DND-41 (cell line): ENCODE measurements at places on chromosomes 13 and 19.

- no peak for DNase-seq
Observed at GRCh38 chr13:31207661-31208552, 8.1 kb downstream of the B3GLCT start.

GRCh38 chr13:108786456-108787200 lies 157.2 kb downstream of the MYO16 start:
- no peak for DNase-seq

- no peak for DNase-seq
Observed at GRCh38 chr13:47233734-47234133, 336.9 kb upstream of the HTR2A start.

- DNase-seq: no peak
Observed at GRCh38 chr13:97253581-97254293, 31.6 kb downstream of the MBNL2 start.

GRCh38 chr13:51675385-51675784 lies 91.1 kb downstream of the WDFY2 start:
- DNase-seq: no peak

DNA sequence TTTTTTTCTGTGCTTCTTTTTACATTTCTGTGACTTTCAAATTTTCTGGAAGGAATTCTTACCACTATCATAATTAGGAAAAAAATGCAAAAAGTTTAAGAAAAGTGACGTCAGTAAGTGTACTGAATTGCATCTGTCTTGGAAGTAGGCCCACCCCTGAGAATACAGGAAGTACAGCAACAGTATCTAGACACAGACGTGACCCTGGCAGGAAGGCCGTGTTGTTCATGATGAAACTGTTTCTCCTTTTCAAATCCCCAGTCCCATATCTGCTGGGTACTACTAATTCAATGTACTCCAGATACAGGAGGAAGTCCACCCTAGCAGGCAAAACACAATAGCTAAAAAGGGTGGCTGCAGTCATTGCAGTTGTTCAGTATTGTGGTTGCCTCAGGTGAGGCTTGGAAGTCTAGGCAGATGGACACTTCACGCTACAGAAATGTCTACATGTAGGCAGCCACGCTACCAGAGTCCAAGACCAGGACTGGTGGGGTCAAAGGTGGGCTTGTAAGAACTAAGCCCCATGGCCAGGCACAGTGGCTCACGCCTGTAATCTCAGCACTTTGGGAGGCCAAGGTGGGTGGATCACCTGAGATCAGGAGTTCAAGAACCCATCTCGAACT lies 49.6 kb upstream of the MED4 start:
- DNase-seq: no peak

- DNase-seq: peak; percentile 78
Observed at GRCh38 chr19:47247308-47247990, 8.9 kb upstream of the CCDC9 start.

DNA sequence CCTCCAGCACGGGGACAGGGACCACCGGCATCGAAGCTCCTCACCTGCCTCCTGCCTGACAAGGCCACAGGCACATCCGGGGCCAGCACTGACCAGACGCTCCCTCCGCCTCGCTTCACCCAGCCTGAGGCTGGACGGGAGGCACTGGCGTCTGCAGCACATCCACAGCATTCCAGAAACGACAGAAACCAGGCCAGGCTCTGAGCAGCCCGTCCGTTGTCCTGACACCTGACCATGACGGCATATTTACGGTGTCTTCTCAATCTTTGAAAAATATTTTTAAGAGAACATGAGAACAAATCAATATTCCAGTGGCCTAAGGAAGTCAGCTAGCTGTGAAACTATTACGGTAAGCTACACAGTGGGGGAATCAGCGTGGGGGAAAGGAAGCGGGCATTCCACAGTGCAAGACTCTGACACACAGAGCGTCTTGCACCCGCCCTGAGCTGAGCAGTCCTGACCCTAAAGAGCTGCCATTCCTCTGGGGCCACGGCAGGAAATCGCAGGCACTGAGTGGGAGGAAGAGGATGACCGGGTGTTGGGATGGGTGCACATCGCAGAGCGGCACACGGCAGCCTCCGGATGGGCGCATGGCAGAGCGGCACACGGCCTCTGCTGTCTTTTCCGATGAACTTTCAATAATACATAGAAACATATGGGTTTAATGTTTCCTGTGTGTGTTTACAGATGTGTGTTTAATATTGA lies 26.8 kb downstream of the RASA3 start:
- no peak for DNase-seq

DNA sequence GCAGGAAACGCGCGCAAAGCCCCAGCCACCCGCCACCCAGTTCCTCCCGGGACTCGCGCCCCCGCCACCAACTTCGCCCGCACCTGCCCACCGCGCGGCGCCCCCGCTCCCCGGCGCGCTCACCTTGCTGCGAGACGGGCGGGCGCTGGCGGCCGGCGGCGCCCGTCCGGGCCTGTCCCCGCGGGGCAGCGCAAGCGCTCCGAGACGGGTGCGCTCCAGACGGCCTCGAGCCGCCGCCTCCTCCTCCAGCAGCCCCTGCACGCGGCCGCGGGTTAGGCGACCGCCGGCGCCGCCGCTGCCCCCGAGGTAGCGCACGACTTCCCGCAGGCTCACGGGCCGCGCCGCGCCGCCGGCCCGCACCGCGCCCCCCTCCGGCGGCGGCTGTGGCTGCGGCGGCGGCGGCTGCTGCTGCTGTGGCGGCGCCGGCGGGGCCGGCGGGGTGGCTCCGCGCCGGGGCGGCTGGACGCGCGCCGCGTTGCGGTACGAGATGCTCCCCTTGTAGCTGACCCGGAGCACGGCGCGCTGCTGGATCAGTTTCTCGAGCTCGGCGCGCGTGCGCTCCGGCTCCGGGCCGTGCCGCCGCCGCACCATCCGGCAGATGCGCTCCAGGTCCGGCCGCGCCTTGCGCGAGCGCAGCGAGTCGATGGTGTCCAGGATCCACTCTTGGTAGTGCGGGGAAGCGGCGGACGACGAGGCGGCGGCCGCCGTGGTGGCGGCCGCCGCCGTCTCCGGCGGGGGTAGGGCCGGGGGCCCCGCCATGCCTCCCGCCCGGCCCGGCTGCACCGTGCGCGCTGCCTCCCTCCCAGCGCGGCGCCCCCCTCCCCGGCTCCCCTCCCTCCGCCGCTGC lies 666 bp downstream of the SAMD1 start:
- DNase-seq: peak; percentile 61

- no peak for DNase-seq
Observed at GRCh38 chr19:591099-591958, 1.6 kb downstream of the HCN2 start.

DNA sequence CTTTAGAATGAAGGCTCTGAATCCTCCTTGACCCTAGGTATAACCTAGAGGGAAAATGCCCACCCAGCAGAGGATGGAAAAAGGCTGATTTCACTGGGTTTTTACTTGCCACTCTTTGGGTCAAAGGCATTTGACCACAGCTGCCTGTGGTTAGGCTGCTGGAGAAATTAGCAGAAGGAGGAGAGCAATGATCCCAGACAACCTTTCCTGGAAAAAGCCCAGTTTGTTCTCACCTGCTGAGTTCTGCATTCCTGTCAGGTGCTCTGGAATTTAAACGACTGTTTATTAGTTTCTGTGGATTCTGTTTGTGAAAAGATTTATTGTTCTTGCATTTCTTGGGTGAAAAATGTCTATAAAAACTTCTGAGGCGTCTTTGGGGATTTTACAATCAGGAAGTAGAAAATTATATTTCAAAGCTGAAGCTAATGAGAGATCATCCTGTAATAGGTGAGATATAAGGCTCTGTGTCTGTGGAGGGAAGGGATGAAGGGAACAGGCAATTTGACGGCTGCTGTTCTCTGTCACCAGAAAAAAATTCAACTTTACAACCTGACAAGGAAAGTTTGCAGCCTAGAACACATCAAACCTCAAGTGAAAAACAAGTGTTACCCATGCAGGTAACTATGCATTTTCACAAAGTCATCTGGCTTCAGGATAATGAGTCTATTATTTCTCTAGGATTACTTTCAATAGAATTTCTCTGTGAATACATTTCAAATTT lies 519.7 kb downstream of the DIAPH3 start:
- no peak for DNase-seq

GRCh38 chr19:1653300-1653628 lies 849 bp upstream of the TCF3 start:
- DNase-seq: no peak

DNA sequence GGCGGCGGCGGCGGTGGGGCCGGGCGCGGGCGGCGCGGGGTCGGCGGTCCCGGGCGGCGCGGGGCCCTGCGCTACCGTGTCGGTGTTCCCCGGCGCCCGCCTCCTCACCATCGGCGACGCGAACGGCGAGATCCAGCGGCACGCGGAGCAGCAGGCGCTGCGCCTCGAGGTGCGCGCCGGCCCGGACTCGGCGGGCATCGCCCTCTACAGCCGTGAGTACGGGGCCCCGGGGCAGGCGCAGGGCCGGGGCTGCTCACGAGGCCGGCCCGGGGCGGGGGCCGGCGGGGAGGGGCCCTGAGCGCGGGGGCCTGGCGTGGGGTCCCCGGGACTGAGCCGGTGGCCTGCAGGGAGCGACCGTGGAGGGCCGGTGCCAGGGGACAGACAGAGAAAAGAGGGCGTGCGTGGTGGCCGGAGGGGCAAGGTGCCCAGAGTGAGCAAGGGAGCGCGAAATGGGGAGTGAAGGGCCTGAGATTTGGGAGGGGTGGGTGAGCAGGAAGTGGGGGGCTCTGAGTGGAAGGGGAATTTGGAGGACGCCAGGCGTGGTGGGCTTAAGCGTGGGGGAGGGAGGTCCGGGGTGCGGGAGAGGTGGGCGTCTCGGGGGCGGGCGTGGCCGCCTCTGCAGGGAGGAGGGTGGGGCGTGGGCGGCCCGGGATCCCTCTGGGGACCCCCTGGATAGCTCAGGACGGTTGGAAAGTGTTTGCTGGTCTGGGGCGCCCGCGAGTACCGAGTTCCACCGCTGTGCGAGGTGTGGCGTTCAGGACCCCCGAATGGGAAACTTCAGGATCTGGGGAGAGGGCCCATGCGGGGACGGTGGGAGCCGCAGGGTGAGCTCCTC lies 575 bp downstream of the CARM1 start:
- peak; percentile 55 for DNase-seq

DNA sequence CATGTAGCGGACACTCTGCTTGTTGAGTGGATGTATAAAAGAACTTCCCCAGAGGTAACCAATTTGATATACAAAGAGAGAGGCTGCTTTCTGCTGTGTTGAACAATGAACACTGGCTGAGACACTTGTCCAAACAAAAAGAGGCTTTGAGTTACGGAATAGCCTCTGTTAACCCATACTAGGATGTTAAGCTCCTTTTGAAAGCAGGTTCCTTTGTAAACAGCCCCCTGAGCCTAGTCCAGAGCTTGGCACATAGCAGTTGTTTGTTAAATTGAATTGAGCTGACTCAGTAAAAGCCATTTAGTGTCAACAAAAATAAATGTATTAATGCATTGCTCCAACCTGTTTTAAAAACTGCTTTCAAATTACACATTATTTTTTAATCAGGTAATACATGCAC lies 200.1 kb downstream of the MZT1 start:
- no peak for DNase-seq

- DNase-seq: peak; percentile 24
Observed at GRCh38 chr13:44117351-44117750, 237.6 kb downstream of the LACC1 start.

GRCh38 chr13:84867246-84867645 lies 932.0 kb downstream of the SLITRK6 start:
- DNase-seq: no peak

GRCh38 chr13:64371045-64371444 lies 2859.1 kb downstream of the PCDH9 start:
- no peak for DNase-seq

DNA sequence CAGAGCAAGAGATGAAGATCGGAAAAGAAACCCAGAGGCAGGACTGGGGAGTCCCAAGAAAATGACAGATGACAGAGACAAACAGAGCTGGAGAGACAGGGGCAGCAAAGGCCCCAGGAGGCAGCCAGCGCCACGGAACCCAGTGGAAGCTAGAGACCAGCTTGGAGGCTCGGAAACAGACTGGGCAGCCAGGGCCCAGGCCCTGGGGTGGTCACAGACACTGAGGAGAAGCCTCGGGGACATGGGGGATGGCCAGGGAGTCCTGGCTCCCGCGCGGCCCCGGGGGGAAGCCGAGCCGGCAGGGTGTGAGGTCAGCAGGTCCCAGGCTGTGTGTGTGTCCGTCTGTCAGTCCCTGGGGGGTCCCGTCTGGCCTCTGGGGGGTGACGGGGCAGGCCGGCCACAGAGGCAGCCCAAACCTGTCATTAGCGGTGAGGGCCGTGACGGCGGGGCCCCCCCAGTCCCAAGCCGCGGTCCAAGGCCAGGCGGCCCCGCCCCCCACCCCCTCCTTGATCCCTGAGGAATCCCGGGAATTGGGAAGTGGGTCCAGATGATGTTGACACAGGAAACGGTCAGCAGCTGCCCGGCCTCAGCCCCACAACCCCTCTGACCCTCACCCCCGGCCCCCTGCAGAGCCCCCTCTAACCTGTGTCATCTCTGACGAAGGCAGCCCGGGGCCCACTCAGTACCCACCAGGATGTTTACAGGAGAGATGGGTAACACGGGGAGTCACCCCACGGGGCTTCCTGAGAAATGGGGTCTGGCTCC lies 2.5 kb upstream of the TMEM190 start:
- no peak for DNase-seq

DNA sequence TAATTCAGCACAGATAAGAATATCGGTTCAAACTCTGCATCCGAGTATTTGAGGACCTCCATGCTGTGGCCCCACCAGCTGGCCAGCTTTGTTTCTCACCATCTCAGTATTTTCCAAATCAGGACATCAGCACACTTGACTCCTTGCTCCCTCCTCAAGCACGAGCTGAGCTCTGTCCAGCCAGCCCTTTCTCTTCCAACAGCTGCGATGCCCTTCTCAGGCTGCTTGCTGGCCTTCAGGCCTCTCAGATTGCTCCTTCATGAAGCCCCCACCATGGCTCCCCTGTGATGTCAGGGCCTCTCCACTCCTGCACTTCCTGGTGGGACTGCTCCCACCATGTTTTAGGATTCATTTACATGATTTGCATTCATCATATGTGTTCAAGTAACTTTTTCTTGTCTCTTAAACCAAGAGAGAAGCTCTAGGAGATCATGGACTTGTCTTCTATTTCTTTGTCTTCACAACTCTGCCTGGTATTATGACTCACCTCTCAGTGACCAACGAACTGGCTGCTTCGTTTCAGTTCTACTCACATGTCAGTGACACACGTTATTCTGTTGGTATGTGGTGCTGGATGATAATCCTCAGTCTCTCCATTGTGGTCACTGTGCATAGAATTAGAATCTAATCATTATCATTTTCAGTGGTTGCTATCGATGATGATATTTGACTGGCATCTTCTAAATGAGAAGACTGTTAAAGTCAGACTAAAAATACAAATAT lies 471.7 kb downstream of the EFNB2 start:
- DNase-seq: no peak

DNA sequence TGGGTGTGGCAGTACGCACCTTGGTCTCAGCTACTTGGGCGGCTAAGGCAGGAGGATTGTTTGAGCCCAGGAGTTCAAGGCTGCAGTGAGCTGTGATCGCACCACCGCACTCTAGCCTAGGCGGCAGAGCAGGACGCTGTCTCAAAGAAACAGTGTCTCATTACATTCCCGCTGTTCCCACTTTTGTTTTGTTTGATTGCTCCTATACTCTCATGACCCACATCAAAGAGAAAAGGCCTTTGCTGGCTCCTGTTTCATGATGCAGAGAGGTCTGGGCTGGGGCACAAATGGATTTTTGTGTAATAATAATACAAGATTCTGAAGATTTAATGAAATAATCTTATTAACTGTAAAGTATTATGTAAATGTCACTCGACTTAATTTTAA lies 85.7 kb downstream of the LACC1 start:
- no peak for DNase-seq

GRCh38 chr13:95388420-95389079 lies 87.3 kb upstream of the ABCC4 start:
- no peak for DNase-seq

GRCh38 chr13:50125304-50125553 lies 110.0 kb downstream of the KCNRG start:
- no peak for DNase-seq

GRCh38 chr13:65756071-65756671 lies 1474.0 kb downstream of the PCDH9 start:
- DNase-seq: no peak
